A549 (cell line): ENCODE measurements at places on chromosomes 11 and 22.
A peak's percentile ranks its signal among the peaks of the same experiment; 100 is the strongest.

- no peak for DNase-seq
These were observed 91.7 kb upstream of the OR4B1 start for GRCh38 chr11:48124880-48125279.

DNA sequence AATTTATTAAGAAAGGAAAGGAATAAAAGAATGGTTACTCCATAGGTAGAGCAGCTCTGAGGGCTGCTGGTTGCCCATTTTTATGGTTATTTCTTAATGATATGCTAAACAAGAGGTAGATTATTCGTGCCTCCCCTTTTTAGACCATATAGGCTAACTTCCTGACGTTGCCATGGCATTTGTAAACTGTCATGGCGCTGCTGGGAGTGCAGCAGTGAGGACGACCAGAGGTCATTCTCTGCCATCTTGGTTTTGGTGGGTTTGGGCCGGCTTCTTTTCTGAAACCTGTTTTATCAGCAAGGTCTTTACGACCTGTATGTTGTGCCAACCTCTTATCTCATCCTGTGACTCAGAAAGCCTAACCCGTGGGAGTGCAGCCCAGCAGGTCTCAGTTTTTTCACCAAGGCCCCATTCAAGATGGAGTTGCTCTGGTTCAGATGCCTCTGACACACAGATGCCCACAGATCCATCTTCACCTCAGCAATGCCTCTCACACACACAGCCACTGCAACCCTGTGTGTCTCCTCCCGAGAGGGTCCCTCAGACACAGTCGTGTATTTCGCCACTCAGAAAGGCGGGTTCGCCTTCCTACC is 16.4 kb upstream of the JAM3 start:
- DNase-seq: no peak

DNA sequence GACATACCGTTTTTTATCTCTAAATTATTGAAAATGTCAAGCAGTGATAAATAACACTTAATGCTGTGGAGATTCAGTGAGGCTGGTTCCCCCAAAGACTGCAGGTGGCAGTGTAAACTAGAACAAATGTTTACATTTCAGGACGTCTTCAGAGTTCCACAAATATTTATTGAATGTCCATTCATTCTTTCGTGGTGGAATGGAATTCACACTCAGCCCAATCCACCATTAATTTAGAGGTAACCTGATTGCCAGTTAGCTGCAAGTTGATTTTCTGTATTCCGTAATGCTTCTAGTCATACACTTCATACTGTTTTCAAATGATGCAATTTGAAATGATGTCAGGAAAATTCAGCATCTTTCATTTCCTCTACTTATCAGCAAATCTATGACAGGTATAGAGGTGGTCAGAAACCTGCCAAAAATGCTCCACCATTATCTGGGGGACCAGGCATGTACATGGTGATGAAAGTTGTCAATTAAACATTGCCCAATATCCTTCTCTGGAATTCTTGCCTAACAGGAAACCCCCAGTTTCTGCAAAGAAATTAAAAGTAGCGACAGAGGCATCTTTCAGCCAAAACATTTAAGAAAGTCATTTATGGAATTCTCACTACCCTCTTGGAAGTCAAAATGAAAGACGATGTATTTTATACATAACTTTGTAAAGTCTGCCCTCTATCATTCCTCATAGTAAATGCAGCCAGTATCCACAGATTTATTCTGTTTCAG is 94.3 kb upstream of the BMAL1 start:
- DNase-seq: peak; percentile 53

DNA sequence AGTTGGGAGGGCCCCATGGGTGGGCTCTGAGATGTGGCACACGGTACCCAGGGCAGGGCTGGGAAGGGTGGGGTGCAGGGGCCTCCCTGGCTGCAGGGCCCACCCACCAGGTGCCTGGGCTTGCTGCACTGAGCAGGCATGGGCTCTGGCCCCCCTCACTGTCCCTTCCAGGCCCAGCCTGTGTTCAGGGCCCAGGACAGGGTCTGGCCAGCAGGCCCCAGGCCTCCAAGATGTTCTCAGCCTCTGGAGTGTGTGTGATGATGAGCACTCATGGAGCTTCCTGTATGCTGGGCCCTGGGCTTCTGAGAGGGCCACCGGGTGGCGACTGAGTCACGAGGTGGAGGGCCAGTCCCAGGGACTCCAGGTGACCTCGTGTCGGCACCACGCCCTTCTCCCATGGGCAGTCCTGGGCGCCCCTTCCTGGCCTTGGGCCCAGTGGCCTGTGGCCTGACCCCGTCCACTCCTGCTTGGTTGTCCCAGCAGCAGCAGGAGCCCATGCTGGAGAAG is 55.9 kb upstream of the CCDC188 start:
- no peak for DNase-seq

DNA sequence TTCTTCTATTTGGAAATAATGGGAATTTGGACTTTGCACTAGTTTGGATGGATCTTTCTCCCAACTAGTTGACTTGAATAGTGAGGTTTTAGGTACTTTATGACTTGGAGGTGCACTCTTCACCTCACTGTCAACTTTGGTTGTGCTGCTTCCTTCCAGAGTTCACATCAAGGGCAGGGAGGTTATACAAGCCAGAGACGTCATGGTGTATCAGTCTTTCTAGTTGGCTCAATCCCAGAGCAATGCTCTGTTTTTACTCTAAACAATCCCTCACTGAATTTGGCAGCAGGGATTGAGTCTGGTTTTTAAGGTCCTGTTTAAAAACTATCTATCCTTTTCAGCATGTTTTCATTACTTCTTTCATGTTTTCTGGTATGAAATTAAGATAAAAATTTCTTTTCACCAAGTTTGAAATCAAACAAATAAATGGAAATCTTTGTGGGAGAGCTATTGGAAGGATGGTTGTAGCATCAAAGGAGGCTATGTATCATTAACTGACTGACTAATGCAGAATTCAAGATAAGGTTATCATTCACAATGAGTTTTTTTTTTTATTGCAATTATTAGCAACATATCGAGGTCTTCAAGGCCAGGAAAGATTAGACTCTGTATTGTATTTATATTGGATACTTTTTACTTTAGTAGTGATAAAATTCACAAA is 28.0 kb upstream of the ZBED5 start:
- peak; percentile 91 for DNase-seq

- peak; percentile 16 for DNase-seq
These were observed 10.4 kb upstream of the MRPL17 start for GRCh38 chr11:6693342-6694228.

GRCh38 chr11:34238966-34239365 is 118.8 kb downstream of the ABTB2 start:
- no peak for DNase-seq

DNA sequence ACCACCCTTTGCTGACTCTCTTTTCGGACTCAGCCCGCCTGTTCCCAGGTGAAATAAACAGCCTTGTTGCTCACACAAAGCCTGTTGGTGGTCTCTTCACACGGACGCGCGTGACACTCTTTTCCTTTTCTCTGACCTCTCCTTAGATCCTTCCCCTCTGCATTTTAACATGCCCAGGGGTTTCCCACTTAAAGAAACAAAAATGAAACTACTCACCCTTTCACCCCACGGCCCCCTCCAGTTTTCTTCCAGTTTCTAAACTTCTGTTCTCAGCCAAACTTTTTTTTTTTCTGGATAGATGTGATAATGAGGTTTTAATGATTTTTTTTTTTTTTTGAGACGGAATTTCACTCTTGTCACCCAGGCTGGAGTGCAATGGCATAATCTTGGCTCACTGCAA is 32.8 kb upstream of the NUP50 start:
- no peak for DNase-seq

- no peak for DNase-seq
These were observed 78.7 kb upstream of the DRD2 start for GRCh38 chr11:113553915-113554314.
